ENCODE measurements at places on chromosomes 1 and 21.
A peak's percentile ranks its signal among the peaks of the same experiment; 100 is the strongest.

DNA sequence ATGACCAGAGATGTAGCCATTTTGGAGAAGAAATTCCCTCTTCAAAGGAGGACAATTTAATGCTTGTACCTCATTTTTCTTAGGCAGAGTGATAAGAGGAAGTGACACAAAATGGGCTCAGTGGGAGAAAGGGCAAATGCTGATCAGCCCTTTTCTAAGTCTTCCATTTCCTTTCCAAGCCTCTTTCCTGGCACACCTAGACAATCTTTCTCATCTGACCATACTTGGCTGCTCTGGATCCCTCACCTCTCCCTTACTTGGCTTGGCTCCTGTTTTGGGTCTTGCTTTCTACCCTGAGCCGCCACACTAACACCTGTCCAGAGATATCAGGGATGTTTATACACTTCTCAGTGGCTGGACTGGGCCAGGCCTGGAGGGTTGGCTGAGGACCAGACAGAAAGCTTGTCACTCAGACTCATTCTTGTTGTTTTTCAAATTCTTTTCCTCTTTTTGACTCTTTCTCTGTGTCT is 13.1 kb downstream of the TXNIP start:
- no peak for DNase-seq

- no peak for DNase-seq
These were observed 42.3 kb upstream of the CCDC190 start for GRCh38 chr1:162903246-162903645.

DNA sequence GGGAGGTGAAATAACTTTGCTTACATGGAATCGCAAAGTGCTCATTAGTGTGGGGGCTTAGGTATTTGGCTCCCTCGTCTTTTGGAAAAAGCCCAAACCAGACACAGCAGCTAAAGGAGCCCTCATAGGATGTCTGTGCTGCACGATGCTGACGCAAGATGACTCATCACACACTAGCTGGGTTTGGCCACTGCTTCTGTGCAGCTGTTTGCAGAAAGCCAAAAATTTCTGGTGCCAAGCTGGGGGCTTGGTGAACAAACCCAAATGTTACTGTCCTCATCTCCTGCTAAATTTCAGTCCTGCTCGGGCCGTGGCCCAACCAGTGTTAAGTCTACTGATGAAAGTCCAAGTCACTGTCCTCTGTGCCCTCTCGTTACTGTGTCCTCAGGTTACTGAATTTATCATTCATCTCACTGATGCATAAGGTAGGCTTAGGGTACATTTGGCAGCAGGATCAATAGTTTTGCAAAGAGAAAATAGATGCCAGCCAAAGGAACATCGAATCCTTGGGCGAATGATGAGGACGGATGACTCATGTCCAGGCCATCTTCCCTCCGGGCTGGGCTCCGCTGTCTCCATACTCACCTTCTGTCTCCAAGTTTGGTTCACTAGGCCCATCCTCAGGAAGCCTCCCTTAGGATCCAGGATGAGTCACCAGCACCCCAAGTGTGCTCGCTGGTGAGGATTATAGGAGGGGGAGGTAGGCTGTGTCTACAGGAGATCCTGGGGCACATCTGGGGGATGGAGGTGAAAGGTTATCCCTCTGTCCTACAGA is 177.7 kb downstream of the ADSS2 start:
- DNase-seq: peak; percentile 100

DNA sequence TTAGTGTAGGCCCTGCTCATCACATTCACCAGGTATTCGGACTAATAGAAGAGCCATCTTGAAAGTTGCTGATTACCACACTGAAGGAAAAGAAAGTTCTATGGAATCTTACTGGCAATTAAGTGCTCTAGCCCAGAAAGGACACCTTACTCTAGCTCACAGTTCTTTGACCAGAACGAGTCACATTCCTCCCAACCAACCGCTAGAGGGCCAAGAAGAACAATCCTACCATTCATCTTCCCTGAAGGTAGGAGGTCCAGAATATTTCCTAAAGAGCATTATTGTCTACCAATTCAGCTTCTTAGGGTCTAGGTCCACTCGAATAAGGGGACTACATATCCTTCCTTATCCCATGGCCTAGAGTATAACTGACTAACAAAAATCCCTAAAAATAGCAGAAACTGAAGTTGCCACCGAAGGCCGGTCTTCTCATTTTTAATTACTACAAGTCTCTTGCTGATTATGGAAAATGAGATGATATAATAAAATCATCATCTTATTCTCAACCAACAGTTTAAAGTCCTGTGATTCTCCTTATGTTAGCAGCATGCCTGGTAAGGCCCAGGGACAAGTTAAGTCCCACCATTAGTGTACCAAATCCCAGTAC is 2.7 kb upstream of the FMO1 start:
- no peak for DNase-seq
